Fibroblast of the aortic adventitia (primary cell): ENCODE measurements at places on chromosomes 3 and 15. TPM values are rescaled to one million over a fixed set of nuclear protein-coding genes. Genes with fewer than 3 reads are reported as not detected.

Gene AADACL2
- 0.90 TPM in 1 of 2 replicates, not detected in the other for total RNA-seq

Gene TMEM115
- 47.9 and 48.9 TPM in 2 replicates for total RNA-seq

Gene RBSN
- total RNA-seq, result 22.7 and 29.6 TPM in 2 replicates

Gene NLGN1
- 6.1 and 16.1 TPM in 2 replicates for total RNA-seq

Gene DPPA4
- not detected in 2 replicates for total RNA-seq

Gene TMIE
- not detected in 2 replicates for total RNA-seq

Gene FGF7
- 87.9 and 97.7 TPM in 2 replicates for total RNA-seq

Gene NFKBIZ
- total RNA-seq, result 17.5 and 38.3 TPM in 2 replicates

Gene MESP2
- total RNA-seq, result 1.3 and 2.9 TPM in 2 replicates

Gene BNIP2
- total RNA-seq, result 107 and 408 TPM in 2 replicates

Gene MYO5C
- 0.36 TPM in 1 of 2 replicates, not detected in the other for total RNA-seq

Gene SNX22
- total RNA-seq, result 0.18 and 0.41 TPM in 2 replicates

Gene B2M
- total RNA-seq, result 2,390 and 3,757 TPM in 2 replicates

Gene LIPC
- 0.90 and 1.7 TPM in 2 replicates for total RNA-seq

Gene CHRNA7
- total RNA-seq, result 0.18 TPM in 1 of 2 replicates, not detected in the other

Gene MYZAP
- total RNA-seq, result not detected in 2 replicates

Gene CAMP
- total RNA-seq, result not detected in 2 replicates

Gene GUCA1C
- not detected in 2 replicates for total RNA-seq

Gene CPNE4
- total RNA-seq, result not detected in 2 replicates

Gene AHSG
- total RNA-seq, result not detected in 2 replicates

Gene ITIH3
- under 0.01 and 0.49 TPM in 2 replicates for total RNA-seq

Gene PLA2G4B
- 0.49 and 0.54 TPM in 2 replicates for total RNA-seq

Gene CYP1A2
- total RNA-seq, result not detected in 2 replicates

Gene MED12L
- 0.72 and 1.3 TPM in 2 replicates for total RNA-seq

Gene OXTR
- 6.1 and 7.0 TPM in 2 replicates for total RNA-seq

Gene TGM5
- not detected in 2 replicates for total RNA-seq

Gene SSR3
- 179 and 420 TPM in 2 replicates for total RNA-seq

Gene TMEM207
- total RNA-seq, result not detected in 2 replicates

Gene TMEM43
- 109 and 134 TPM in 2 replicates for total RNA-seq

Gene RSL24D1
- total RNA-seq, result 131 and 149 TPM in 2 replicates

Gene SEMA3G
- total RNA-seq, result 0.49 TPM in 1 of 2 replicates, not detected in the other

Gene FHIT
- 1.5 and 1.9 TPM in 2 replicates for total RNA-seq

Gene LMAN1L
- total RNA-seq, result not detected in 2 replicates

Gene AP3B2
- total RNA-seq, result 1.8 and 5.8 TPM in 2 replicates

Gene MB21D2
- total RNA-seq, result 5.6 and 6.7 TPM in 2 replicates

Gene CD200R1L
- total RNA-seq, result not detected in 2 replicates

Gene FOXB1
- total RNA-seq, result not detected in 2 replicates

Gene WDR49
- total RNA-seq, result under 0.01 and 0.08 TPM in 2 replicates
